ENCODE measurements at places on chromosomes 12 and 14. TPM values are rescaled to one million over a fixed set of nuclear protein-coding genes. Genes with fewer than 3 reads are reported as not detected.

Gene KLRB1
- polyA plus RNA-seq: 0.56 TPM

Gene LHX5
- polyA plus RNA-seq: not detected

Gene CCDC88C
- polyA plus RNA-seq: 18.3 TPM

Gene HSPB8
- polyA plus RNA-seq: 259 TPM

Gene NFE2
- polyA plus RNA-seq: 1.7 TPM

Data from hindlimb muscle (tissue), 1 donor.